ENCODE measurements at places on chromosomes 4 and X. TPM values are rescaled to one million over a fixed set of nuclear protein-coding genes. Genes with fewer than 3 reads are reported as not detected.

Gene TMSB15B
- total RNA-seq, result 0.27 TPM

Gene SASH3
- 2.5 TPM for total RNA-seq

DNA sequence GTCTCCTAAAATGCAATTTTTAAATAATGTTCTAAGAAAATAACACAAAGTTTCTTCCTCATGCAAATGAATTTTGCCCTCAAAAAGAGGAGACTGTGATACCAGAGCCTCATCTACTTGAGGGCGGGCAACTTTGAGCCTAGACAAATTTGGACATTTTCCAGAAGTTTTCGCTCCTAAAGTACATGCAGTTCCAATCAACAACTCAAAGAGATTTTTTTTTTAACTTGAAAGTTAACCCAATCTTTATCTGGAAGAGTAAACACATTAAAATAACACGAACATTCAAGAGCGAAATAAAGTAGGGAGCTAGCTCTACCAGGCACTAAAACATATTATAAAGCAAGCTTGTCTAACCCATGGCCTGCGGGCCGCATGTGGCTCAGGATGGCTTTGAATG is 29.4 kb upstream of the FBXW7 start:
- no peak for DNase-seq

GRCh38 chr4:184538023-184538599 is 63.8 kb upstream of the IRF2 start:
- DNase-seq, result peak; percentile 94

GRCh38 chrX:118205421-118206395 is 89.1 kb upstream of the KLHL13 start:
- no peak for DNase-seq

DNA sequence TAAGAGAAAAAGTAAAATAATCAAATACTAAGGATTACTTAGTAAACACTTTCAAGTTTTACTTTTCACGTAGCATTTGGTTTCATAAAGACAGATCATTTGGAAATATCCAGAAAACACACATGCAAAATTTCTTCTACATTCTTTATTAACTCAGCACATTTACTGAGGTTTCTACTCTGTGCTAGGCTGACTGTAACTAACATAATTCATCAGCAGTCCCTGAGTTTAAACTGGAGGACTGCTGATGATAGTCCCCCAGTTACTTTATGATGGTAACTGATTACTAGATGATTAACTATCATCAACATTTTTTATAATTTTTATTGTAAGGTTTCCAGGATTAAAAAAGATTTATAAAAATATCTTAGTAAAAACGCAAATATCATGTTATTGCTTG is 12.3 kb downstream of the LEF1 start:
- DNase-seq, result no peak

DNA sequence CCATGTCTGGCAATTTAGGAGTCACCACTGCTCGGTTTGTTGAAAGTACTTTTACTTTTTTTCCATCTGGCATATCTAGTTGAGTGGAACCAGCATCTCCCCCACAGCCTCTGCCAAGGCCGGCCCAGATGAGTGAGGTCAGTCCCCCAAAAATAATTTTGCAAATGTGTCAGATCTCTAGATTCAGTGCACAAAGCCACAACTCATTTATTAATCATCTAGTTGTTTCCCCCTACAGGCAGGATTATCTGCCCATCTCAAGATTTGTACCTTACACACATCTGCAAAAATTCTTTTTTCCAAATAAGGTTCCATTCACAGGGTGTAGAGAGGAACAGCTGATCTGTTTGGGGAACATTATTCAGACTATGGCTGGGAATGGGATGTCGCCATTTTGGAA is 174.0 kb upstream of the MXRA5 start:
- DNase-seq, result no peak

GRCh38 chr4:52249581-52249980 is 198.5 kb downstream of the SPATA18 start:
- DNase-seq, result no peak
